ENCODE measurements at places on chromosomes 4 and X.

GRCh38 chr4:60589425-60589824 is 610.7 kb upstream of the ADGRL3 start:
- DNase-seq: no peak

DNA sequence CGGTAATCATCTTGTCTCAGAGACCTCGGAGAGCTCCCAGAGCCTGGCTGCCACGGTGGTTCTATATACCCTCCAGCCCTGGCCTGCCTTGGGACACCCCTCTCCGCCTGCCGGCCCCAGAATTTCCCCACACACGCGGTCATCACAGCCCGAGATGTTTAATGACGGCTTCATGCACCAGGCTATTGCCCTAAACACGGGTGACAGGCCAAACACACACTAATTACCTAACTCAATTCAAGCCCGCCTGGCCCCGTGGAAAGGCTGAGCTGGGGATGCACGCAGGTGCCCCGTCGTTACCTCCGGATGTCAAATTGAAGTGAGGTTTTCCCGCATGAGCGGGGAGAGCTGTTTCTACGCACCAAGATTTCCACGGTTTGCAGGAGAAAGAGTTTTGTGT is 72.9 kb upstream of the PPP2R3B start:
- no peak for DNase-seq

DNA sequence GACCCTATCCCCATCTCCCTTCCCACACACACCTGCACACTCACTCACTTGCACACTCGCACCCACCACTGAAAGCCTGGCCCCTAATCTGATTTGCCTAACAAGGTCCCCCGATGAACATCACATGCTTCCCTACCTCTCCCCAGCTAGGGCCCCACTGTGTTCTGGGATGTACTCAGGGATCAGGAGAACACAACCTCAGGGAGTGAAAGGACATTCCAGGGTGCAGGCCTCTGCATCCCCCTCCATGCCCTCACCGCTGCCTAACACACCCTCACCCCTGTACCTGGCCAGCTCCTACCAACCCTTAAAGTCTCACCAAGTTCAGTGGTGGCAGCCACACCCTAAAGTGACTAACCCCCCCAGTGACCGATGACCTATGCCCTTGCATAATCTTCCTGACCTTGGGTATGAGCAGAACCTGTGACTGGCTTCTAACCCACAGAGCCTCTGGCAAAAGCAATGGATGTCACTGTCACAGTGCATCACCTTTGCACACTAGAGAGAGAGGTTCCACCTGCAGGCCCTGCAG is 2.4 kb upstream of the AFAP1 start:
- DNase-seq: no peak

GRCh38 chr4:89268679-89269078 is 38.9 kb downstream of the GPRIN3 start:
- no peak for DNase-seq

DNA sequence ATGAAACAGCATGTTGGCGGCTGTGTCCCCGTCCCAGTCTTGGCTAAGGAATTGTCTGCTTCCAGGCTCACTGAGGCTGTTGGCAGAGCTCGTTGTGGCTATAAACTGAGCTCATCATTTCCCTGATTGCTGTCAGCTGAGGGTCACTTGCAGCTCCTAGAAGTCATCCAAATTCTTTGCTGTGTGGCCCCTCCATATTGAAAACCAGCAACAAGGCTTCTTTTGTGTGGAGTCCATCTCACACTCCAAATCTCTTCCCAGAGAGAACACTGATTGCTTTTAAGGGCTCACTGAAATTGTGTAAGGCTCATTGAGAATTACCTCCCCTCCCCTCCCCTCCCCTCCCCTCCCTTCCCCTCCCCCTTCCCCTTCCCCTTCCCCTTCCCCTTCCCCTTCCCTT is 23.3 kb downstream of the TBC1D14 start:
- no peak for DNase-seq

DNA sequence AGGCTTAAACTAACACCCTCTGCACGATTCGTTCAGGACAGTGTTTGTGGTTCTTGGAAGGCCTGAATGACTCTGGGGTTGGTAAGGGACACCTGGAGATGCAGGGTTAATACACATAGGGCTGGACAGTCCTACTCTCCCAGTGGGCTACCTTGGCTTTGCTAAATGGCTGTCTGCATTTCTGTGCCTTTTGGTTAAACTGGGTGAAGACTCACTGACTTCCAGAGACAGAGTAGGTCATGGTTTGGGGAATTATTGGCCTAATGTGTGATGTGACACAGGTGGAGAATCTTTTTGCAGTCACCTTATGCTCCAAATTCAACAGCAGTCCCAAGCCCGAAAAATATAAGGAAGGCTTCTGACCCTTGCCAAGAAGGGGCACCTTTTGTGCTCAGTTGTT is 10.5 kb downstream of the POU4F2 start:
- no peak for DNase-seq

DNA sequence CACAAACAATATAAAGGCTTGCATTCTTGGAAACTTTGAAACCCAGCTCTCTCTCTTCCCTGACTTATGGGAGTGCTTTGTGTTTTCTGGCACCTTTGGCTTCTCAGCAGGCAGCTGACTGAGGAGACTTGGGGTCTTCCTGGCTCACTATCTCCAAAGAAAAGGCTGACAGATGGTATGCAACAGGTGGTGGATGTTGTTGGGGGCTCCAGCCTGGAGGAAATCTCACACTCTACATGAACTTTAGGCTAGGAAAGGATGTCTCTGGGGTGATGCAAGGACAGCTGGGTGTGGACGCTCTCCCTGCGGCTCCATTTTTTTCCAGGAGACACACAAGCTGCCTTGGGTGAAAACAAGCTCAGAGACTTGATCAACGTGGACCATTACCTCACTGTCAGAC is 67.4 kb downstream of the DNAAF6 start:
- DNase-seq: no peak

DNA sequence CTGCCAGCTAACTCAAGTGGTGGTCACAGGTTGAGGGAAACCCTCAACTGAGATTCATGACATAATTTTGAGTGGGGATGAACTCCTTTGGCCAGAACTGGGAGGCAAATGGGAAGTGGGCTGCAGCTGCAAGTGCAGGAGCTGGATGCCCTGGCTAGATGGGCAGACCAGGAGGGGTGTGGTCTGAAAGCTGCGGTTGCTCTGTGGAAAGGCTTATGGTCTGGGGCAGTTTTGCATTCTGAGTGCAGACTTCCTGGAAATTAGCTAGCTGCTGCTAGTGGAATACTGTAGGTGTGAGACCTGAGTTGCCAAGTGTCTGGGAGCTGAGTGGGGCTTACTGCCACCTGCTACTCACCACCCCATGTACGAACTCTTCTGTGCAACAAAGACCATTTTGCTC is 52.1 kb upstream of the NAP1L2 start:
- no peak for DNase-seq

- no peak for DNase-seq
Measured at GRCh38 chrX:17967888-17968287, 106.8 kb upstream of the RAI2 start.

GRCh38 chrX:126557151-126557550 is 4.5 kb upstream of the DCAF12L1 start:
- DNase-seq: no peak

GRCh38 chr4:176123710-176124407 is 58.2 kb downstream of the WDR17 start:
- DNase-seq: peak; percentile 37

DNA sequence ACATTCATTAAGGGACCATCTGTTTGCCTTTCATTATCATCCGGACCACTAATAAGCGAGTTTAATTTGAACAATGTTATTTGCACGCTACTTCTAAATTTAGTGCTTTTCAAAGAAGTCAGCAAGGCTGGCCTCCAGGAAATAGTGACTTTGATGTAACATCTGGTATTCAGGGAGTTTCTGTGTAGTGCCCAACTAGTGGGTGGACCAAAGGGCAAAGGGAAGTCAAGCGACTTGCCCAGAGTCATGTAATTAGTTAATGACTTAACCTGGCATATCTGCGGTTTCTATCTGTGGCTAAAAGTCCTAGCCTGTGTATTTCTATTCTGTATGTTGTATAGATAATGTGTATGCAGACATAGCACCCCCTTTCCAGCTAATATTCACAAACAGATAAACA is 56.3 kb upstream of the LCORL start:
- no peak for DNase-seq

- DNase-seq: peak; percentile 39
Measured at GRCh38 chr4:152534541-152535359, 1.1 kb downstream of the FBXW7 start.

DNA sequence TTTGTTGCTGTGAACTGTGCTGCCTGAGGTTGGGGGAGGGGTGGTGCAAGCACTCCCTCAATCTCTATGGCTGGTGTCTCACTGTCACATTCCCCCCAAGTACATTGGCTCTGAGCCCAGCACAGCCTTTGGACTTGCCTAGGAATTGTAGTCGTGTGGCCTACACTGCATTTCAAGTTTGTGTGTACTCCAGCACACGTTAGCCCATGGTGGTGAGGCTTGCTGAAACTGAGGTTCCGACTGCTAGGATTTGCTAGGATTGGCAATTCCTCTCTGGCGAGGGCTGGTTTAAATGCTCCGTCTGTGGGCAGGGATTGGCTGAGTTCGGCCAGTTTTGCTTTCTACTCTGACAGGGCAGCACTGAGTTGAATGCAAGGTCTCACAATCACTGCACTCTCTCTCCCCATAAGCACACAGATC is 121.7 kb upstream of the CXXC4 start:
- DNase-seq: no peak

DNA sequence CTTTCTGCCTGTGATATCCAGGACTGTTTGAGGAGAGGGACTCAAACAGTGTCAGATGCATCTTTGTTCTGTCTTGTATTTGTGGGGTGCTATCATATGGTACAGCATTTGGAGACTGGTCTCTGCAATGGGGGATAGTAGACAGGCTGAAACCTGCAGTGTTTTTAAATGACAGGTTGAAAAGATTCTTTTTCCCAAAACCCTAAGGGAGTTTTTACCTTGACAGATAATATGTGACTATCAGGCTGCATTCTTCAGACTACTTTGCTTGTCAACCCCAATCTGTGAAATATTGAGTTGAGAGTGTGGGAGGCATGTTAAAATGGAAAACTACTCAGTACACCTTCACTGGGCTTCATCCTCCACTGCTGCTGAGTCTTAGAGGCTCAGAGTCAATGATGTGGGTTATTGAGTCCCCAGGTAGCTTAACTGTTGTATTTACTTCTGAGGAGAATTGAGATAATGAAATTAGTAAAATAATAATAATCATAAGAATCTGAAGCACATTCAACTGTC is 274.9 kb downstream of the GASK1B start:
- DNase-seq: no peak

DNA sequence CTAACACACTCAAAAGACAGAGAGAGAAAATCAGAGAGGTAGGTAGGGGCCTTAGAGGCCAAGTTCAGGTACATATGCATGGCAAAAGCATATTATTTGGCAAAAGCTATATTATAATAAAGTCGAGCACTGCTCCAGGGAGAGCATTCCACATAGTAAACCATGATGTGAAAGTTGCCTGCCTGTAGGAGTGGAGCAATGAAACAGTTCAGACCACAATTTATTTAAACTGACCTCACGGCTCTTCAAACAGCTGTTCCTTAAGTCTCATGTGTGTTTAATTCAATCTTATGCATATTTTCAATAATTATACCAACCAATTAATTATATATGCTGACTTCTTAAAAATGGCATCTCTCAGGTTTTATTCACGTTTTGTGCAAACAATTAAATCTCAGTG is 3.3 kb downstream of the RFC1 start:
- DNase-seq: no peak

GRCh38 chrX:1185561-1185960 is 26.9 kb downstream of the CRLF2 start:
- DNase-seq: no peak

DNA sequence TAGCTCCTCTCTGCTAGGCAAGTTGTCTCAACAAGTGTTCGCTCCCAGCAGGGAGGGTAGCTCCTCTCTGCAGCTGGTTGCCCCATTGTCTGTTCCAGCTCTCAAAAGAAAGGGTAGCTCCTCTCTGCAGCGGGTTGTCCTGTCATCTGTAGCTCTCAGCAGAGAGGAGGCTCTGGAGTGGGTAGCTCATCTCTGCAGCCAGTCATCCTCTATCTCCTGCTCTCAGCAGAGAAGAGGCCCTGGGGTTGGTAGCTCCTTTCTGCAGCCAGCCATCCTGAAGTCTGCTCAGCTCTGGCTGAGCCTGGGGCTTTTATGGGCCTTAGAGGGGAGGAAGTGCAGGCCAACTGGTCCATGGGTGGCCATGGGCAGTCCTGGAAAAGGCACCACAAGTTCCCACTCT is 342.7 kb downstream of the PTTG2 start:
- DNase-seq: no peak

DNA sequence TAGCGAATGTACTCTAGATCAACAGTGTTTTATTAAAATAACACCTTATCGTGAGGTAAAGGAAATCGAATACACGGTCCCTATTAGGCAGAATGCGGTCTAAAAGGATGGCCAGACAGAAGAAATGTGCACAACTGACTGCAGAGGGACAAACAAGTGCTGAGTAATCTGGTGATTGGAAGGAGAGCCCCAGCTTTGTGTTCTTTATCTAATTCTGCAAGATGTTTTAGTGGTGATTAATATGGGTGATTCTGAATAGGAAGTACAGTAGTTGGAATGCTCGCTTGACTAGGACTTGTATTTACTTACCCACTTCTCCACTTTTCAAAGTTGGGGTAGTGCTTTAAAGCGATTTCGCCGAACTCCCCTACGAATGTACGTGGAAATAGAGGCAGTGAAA is 1.2 kb downstream of the WDR44 start:
- no peak for DNase-seq
